ENCODE measurements at places on chromosomes 7 and 10.

GRCh38 chr10:25944771-25945170 is 10.7 kb downstream of the MYO3A start:
- DNase-seq, result no peak

- no peak for DNase-seq
Measured at GRCh38 chr7:86372262-86372661, 271.4 kb upstream of the GRM3 start.

- no peak for DNase-seq
Measured at GRCh38 chr7:31049005-31049765, 2.9 kb upstream of the ADCYAP1R1 start.

DNA sequence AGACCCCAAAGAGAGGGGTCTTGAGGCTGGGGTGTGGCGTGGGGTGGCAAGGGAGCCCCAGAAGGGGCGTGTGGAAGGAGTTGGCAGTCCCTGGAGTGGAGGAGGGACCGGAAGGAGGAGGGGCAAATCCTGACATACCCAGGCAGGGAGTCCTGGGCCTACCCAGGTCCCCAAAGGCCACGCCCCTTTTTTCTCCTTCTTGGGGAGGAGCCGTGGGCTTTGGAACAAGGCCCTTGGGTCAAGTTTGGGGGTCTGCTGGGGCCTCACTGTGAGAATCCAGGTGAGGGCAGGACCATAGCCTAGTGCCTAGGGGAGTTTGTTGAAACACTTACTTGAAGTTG is 1.2 kb upstream of the SMARCD3 start:
- no peak for DNase-seq

DNA sequence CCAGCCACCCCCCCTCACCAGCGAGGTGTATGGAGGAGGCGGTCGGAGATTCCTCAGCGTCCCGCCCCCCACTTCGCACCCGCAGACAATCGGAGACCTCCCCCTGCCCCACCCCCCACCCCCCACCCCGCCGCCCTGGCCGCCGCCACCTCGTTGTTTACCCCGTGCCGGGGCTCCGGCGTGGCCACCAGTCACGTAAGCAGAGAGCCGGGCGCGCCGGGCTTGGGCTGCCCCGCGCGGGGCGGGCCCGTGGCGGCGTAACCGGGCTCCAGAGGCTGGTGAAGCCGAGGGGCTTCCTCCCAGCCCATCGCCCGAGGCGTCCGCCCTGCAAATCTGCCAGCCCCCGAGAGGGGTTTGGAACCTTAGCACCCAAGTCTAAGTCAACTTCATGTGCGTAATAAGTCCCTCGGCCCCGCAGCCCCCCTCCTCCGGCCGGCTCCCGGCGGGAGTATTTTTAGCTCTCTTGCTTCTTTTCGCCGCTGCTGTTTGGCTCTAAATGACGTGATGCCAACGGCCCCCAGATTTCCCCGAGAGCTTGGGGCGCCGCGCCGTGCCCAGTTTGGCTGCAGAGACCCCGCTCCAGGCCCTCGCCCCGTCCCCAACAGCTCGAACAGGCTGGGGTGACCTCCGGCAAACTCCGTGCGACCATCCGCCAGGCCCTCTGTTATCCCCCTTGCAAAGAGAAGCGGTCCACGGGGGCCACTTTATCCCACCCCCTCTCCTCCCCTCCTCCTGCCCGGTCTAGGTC is 2.7 kb downstream of the MXI1 start:
- DNase-seq, result no peak

GRCh38 chr10:33653584-33654367 is 319.3 kb upstream of the NRP1 start:
- DNase-seq, result no peak

GRCh38 chr7:101362334-101363195 is at the start of gene COL26A1:
COL26A1 (plus strand) TSS chr7:101362875; CDS start chr7:101363033, 158 bp downstream.
- no peak for DNase-seq

DNA sequence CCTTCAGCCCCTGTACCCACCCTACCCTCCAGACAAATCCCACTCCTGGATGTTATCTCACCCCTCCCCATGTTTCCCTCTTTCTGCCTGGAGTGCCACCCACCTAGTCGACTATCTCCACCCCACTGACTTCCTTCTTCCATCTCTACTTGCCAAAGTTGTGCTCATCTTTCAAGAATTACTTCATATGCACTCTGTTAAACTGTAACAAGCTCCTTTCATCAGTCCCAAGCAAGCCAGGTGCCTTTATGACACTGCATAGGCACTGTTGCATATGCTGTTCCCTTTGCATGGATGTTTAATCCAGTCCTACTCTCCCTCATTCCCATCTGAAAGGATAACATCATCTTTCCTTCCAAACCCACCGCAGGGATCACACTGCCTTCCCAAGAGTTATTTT is 8.9 kb upstream of the CDK1 start:
- no peak for DNase-seq

GRCh38 chr7:112290065-112290464 is 83.6 kb downstream of the ZNF277 start:
- no peak for DNase-seq

GRCh38 chr10:71316786-71317160 is 2.3 kb upstream of the SLC29A3 start:
- no peak for DNase-seq

Data from CD4-positive, alpha-beta T cell treated with Interleukin-21 for 1 hour (primary cell).